SK-N-SH (cell line): ENCODE measurements at places on chromosomes 5 and 9. TPM values are rescaled to one million over a fixed set of nuclear protein-coding genes. Genes with fewer than 3 reads are reported as not detected.

ELOVL7 gene
- polyA plus RNA-seq: 0.05 and 0.07 TPM in 2 replicates

DNA sequence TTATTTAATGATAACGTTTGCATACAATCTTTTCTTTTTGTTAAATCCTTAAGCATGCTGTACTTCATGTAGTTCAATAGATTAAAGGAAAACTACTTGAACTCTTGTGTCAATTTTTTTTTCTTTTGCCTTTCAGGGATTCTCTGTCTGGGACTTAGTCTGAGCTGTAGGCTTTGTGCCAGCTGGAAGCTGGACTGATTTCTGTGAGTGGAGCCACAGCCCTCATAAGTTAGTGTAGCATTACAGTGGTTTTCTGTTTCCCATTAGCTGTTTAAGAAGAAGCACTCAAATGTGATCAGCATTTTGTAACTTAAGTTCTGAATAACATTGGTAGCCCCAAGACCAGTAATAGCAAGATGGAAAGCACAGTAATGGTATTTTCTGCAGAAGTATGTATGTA, 330.6 kb upstream of the MEF2C start:
- no peak for DNase-seq
- H3K27ac ChIP-seq: no peak overlapping the region
- H3K36me3 ChIP-seq: no peaks in the 10 kb centered on the region
- no peaks in the 10 kb centered on the region for H3K27me3 ChIP-seq
- no peaks in the 10 kb centered on the region; the same call in 1 of the 2 replicates for H3K4me1 ChIP-seq

GRCh38 chr9:71761938-71762353, 6.4 kb downstream of the CEMIP2 start:
- H3K4me3 ChIP-seq: no peak overlapping the region
- H3K36me3 ChIP-seq: no peaks in the 10 kb centered on the region
- peaks cover 49% of the 10 kb centered on the region for H3K4me1 ChIP-seq

GRCh38 chr5:81105261-81105877, 127.8 kb upstream of the CKMT2 start:
- no peak overlapping the region for H3K4me3 ChIP-seq
- no peaks in the 10 kb centered on the region for H3K4me1 ChIP-seq
- no peak overlapping the region for H3K27ac ChIP-seq
- no peak for DNase-seq
- H3K36me3 ChIP-seq: no peaks in the 10 kb centered on the region

IL9 gene
- polyA plus RNA-seq: not detected in 2 replicates

CEP120 gene
- 5.0 and 7.0 TPM in 2 replicates for polyA plus RNA-seq

- no peak overlapping the region for H3K4me3 ChIP-seq
- H3K27ac ChIP-seq: no peak overlapping the region
- DNase-seq: no peak
- no peaks in the 10 kb centered on the region for H3K36me3 ChIP-seq
Measured at GRCh38 chr5:114316167-114316566, 45.7 kb upstream of the KCNN2 start.

DNA sequence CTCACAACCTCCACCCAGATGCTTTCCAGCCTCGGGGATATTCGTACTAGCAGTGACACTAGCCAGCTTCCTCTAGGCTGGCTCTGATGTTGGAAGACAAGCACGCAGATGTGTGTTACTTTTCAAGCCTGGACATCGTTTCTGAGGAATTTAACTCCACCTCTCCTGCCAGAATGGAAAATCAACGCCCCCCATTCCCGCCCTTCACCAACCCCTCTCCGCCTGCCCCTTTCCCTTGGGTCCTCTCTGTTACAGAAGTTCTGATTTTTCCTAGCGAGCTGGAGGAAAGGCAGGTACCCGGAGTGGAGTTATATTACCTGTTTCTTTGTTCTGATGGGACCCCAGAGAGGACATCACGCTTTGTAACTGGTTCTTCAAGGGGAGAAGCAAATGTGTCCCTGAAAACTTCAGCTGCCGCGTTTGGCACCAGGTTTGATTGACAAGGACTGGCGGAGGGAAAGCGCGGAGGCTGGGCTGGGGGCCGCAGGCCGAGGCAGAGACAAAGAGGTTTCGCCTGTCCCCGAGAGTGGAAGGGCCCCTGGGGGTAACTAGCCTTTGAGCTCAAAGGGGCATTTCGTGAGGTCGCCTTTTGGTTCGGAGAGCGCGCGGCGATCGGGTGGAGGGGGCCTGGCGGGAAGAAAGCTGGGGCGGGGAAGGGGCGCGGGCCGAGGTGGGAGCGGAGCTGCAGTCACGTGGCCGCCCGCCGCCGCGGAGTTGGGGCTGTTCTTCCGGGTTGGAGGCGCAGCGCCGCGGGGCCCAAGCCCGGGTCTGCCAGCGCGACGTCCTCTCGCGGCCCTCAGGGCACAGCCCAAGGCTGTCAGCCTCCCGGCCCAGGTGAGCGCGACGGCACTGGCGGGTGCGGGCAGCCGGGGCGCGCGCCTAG, at the start of gene NNT:
Gene NNT, plus strand, starts transcription at position 720 of the 883 bp plus-strand sequence. CDS start 6,016 bp downstream, outside the sequence.
- H3K4me1 ChIP-seq: 0 out of 2 replicates have a peak, but pooled peaks cover 5% of the 10 kb centered on the region
- H3K27ac ChIP-seq: peak within 1 kb of the TSS; percentile 71
- no peaks in the 10 kb centered on the region for H3K27me3 ChIP-seq
- no peaks in the 10 kb centered on the region for H3K36me3 ChIP-seq
- H3K4me3 ChIP-seq: peak within 1 kb of the TSS; percentile 87

CTNND2 gene
- not detected in 2 replicates for polyA plus RNA-seq

FAM78A gene
- 1.0 and 1.5 TPM in 2 replicates for polyA plus RNA-seq

- no peak overlapping the region for H3K4me3 ChIP-seq
- no peaks in the 10 kb centered on the region for H3K4me1 ChIP-seq
- peaks cover 41% of the 10 kb centered on the region; the same call in 1 of the 2 replicates for H3K27me3 ChIP-seq
- H3K36me3 ChIP-seq: no peaks in the 10 kb centered on the region
- no peak overlapping the region for H3K27ac ChIP-seq
Measured at GRCh38 chr9:76529653-76530052, 70.7 kb downstream of the GCNT1 start.

MED22 gene
- polyA plus RNA-seq: 23.0 and 27.9 TPM in 2 replicates
